Pulmonary artery endothelial cell (primary cell): ENCODE measurements at places on chromosomes 7 and 10.

DNA sequence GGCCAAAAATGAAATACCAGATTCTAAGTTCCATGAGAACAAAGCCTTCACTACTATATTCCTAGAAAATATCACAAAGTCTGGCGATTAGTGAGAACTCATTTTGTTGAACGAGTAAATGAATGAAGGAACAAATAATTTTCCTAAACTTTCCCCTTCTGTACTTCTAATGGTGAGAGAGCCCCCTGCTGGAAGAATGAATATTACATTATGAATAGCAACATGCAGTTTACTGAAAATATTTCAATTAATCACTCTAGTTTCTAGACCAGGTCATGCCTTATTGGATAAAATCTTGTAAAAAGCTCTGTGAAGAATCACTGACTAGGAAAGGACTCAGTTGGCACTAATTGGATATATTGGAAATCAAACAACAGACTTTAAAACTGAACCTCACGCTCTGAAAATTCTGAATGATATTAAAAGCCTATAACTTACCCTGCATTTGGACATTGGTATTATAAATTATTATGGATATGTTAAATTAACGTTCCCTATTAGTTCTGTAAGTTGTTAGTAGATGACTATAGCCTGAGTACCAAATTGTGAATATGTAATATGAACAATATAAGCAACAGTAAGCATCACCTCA is 32.4 kb upstream of the MTPN start:
- DNase-seq, result peak; percentile 5

DNA sequence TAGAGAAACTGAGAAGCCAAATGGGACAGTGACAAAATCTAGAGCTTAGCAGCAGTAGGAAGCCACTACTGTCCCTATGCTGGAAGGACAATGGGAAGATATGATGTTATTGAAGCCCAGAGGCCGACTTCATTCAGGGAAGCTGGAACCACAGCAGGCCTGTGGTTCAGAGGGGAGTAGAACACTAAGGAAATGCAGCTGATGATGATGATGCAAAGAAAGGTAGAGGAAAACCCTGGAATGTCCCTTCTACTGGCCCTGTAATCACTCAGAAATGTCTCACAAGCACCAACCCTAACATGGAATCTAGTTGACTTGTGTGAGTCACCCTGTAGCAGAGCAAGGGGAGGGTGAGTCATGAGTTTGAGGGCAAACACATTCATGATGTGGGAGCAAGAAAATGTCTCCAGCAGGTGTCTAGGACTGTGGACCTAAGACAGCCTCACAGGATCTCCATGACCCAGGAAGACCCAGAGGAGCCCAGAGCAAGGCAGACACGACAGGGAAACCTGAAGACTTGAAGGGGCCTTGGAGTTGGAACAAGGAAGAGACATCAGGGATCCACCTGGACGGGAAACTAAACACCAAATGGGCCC is 37.0 kb upstream of the LRRC17 start:
- peak; percentile 91 for DNase-seq

GRCh38 chr7:37048674-37049073 is 324.4 kb upstream of the AOAH start:
- no peak for DNase-seq

- no peak for DNase-seq
Observed at GRCh38 chr10:113648478-113648877, 15.4 kb downstream of the NRAP start.

GRCh38 chr7:86282014-86282682 is 361.6 kb upstream of the GRM3 start:
- no peak for DNase-seq

DNA sequence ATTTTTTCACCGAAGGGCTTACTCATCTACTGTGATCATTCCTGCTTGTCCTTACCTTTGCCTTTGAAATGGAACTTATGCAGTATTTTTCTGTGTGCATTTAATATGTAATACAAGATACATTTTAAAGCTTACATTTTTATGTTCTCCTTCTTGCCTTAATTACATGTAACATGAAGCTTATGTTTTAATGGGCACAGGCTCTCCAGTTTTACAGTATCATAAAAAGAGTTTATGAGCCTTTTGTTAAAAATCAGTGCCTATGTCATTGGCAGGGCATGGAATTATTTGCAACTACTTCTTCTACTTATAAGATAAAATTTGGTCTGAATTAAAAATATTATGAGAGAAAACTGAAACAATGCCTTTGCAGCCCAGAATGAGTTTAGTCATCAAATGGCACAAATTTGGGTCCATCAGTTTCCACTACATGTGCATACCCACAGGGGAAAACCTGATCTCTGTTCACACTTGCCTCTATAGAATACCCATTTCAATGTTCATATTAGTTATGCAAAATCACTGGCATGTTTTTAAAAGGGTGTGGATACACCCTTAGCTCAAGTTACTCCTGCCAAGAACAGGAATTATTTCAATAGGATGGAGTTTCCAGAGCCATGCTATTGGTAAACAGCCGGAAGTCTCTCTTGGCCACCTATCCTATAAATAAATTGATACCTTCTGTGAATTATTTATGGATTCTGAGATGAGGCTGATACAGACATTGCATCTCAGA is 27.9 kb upstream of the WNT16 start:
- DNase-seq, result no peak

GRCh38 chr7:2517678-2518507 is 1.7 kb upstream of the LFNG start:
- DNase-seq, result no peak
